ENCODE measurements at places on chromosomes 4 and X. TPM values are rescaled to one million over a fixed set of nuclear protein-coding genes. Genes with fewer than 3 reads are reported as not detected.

The CDKL5 gene
- 23.7 TPM for total RNA-seq

The DAPP1 gene
- total RNA-seq = not detected

GRCh38 chr4:5703831-5704230 lies 4.5 kb downstream of the EVC2 start:
- DNase-seq = no peak

DNA sequence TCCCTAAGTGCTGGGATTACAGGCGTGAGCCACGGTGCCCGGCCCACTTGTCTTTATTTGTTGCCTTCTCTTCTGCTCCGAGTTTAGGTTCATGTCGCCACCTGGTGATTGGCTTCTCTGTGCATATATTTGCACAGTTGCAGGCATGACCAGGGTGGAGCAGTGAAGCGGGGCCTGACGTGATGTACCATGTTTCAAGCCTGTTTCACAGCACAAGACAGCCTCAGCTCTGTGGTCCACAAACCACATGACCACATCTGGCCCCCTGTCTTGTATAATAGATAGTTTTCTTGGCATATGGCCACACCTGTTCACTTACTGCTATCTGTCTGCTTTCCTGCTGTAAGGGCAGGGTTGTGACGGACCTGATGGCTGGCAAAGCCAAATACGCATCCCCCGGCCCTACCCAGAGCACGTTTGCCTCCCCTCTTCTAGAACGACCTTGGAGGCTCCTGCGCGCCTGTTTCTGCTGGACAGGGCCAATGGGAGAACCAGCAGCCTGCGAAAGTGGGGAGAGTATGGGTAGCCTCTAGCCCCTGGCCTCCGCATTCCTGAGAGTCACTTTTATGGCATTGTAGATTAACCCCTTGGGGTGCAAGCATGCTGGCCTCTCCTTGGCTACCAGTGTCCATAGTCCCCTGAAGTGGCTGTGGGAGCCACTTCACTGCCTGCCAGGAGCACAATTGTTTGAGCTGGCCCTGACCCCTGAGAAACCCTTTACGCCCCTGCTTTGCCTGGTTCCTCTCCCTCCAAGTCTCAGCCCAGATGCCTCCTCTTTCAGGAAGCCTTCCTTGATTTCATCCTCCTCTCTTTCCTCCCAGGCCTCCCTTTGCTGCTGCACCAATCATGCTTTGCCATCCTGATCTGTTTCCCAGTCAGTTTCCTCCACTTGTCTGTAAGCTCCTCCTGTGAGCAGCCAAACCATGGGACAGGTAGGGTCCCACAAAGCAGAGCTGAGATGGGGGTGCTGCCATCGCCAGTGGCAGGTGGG lies 6.0 kb upstream of the SH3TC1 start:
- peak; percentile 68 for DNase-seq

GRCh38 chrX:10423716-10424115 lies 196.7 kb downstream of the MID1 start:
- no peak for DNase-seq

DNA sequence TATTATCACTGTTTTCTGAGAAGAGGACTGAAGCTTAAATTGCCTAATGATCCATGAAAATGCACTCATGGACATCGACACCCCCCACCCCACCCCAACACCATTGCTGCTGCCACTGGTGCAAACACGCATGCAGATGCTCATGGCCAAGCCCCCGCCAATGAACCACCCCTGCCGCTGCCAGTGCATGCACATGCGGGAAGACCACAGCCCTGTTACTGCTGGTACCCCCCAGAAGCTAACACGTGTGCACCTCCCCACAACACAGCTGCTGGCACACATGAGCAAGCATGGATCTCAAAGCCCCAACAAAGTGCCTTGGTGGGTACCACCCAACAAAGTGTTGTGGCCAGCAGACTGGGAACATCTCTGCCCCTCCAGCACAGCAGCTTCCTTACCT lies 594.1 kb upstream of the FAT1 start:
- no peak for DNase-seq

DNA sequence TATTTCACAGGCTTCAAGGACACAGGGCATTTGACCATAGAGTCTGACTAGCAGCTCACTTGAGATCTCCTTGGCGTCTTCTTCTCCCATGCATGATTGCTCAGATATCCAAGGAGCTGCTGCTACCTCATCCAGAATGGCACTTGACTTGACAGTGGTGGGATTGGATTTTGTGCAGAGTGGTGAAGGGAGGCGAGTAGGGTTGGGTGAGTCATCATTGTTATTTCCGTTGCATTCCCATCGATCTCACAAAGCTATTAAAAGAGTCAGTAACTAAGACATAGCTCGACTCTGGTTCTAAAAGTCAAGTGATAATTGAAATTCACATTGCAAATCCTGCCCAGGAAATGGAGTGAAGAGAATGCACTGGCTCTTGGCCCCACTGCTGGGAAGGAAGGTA lies 27.7 kb downstream of the NHSL2 start:
- DNase-seq = no peak

GRCh38 chr4:22338796-22339195 lies 177.1 kb downstream of the ADGRA3 start:
- no peak for DNase-seq

- no peak for DNase-seq
Measured at GRCh38 chr4:186957952-186958555, 234.4 kb upstream of the FAT1 start.

GRCh38 chrX:150482537-150483206 lies 85.7 kb upstream of the MTM1 start:
- no peak for DNase-seq

DNA sequence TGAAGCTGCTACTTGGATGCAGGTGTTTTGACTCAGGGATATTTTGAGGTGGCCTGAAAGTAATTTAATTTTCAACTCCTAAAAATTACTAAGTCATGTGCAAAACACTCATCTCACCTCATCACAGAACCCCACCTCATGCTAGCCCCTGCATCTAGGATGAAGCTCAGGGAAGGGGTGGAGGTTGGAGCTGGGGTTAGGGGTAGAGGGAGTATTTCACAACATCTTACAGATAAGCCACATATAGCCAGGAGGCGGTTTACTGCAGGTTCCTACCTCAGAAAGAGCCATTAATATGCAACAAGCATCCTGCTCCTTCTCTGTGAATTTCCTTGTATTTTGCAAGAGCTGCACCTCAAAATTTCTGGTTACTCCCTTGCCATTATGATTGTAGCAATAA lies 70.5 kb upstream of the TSPAN5 start:
- no peak for DNase-seq

All from Caco-2 (cell line).